ENCODE measurements at places on chromosomes 1 and 21.

DNA sequence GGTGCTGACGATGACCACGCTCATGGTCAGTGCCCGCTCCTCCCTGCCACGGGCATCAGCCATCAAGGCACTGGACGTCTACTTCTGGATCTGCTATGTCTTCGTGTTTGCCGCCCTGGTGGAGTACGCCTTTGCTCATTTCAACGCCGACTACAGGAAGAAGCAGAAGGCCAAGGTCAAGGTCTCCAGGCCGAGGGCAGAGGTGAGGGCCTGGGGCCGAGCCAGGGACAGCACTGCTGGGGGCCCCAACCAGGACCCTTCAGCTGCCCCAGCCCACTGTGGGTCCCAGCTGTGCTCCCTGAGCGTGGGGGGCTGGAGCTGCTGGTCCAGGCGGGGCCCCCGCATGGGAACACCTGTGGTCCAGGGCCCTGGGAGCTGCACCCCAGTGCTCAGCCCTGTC lies 10.4 kb downstream of the GABRD start:
- no peak for DNase-seq

DNA sequence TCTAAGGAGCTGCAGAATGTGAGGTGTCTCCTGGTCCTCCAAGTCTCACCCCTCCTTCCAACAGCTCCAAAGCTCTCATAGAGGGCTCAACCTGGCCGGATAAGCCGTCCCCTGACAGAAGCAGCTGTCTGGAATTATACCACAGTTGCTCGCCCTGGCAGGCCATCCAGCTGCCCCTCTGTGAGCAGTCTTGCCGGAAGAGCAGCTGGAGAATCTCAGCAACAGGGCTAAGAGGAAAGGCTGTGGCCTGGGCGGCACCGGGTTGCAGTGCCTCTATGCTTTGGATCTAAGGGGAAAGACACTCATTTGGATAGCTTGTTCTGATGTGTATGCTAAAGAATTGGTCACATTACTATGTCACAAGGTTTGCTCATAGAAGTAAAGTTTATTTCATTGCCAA lies 12.4 kb downstream of the TMCC2 start:
- DNase-seq = no peak

GRCh38 chr1:8455700-8456307 lies 137.9 kb downstream of the SLC45A1 start:
- DNase-seq = no peak

GRCh38 chr21:17727361-17727760 lies 91.8 kb downstream of the C21orf91 start:
- DNase-seq = no peak

DNA sequence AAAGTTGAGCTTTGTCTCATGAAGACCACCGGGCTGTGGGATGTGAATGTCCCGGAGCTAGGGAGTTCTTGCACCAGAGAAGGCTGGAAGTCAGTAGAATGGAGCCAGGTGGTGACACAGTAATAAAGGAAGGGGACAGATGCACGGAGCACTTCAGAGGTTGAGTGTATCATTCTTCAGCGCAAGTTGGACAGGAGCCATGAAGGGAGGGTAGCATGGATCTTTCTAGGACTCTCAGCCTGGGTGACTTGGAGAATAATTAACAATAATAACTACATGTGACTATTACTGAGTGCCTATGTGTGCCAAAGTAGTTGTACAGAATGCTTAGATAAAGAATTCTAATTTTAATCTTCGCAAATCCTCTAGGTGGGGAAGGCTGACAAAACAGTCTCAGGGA lies 258.7 kb upstream of the AJAP1 start:
- DNase-seq = no peak

GRCh38 chr21:15986277-15986676 lies 256.5 kb downstream of the USP25 start:
- DNase-seq = peak; percentile 48

DNA sequence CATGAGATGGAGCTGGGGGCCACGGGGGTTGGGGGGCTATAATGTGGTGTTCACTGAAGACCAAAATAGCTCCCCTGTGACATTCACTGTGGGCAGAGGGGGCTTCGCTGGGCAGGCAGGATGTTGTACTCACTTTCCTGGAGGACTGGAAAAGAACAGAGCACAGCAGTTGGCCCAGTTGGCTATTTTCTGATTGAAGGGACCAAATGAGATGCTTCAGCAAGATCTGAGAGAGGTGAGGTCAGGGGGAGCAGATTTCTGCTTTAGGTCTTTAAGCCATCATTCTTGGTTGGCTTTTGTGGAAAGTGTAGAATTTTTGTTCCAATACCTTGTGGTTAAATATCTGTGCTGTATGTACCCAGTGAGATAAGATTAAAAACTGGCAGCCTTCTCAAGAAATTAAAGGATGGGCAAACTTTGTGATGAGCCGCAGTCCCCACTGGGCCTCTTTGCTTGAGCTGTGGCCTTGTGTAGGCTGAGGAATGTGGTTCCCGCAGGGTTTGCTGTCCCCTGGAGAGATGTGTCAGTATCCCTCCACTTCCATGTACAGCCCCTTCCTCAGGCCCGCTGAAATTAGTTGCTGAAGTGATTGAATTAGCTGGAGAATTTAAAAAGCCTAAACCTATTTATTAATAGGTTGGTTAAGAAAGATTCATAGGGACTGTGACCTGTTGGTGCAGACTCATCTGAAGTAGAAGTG lies 80.7 kb downstream of the ATP5PO start:
- no peak for DNase-seq

GRCh38 chr1:111907321-111907720 lies 82.1 kb downstream of the KCND3 start:
- DNase-seq = no peak

GRCh38 chr1:59814180-59814900 lies 409 bp upstream of the HOOK1 start:
- DNase-seq = peak; percentile 99

DNA sequence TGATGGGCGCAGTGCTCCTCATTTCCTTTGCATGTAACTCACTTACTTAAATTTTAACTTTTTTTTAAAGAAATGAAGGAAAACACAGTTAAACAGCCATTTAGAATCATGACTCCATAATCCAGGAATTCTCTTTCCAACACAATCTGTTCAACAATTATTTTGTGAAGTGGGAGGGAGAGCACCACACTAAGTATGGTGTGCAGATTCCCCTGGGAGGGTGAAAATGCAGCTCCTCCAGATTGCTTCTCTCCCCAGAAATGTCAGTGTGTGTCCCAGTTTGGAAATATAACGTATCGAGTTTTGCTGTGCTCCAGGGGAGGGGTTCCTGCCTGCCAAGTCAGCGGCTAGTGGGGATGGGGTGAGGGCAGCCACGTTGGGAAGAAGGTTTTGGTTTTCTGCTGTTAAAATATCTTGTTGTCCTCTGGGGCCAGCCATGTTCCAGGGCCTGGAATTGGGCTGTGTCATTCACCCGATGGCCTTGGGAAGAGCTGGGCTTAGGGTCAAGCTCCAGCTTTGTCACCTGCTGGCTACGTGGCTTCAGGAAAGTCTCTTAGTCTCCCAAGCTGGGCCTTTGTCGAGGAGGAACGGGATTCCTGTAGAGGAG lies 17.3 kb upstream of the DISP3 start:
- DNase-seq = no peak

- no peak for DNase-seq
Observed at GRCh38 chr1:33183306-33183705, 1.5 kb upstream of the TRIM62 start.

- DNase-seq = no peak
Observed at GRCh38 chr1:202286622-202287097, 55.1 kb downstream of the UBE2T start.

DNA sequence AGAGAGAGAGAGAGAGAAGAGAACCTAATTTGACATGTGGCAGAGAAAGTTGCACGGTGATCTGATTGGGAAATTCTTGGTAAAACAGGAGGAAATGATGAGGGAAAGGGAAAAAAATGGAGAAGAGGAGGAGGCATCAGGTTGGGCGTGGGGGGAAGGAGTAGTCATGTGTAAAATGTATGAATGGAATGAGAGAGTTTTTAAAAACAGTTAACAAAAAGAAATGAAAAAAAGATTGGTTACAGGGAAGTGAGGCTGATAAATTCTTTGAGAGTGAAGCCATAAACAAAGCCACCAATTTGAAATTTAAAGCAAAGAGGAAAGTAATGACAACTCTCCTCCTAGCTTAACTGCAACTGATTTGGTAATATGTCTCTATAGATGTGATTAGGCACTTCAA lies 409.2 kb downstream of the USH2A start:
- DNase-seq = no peak

DNA sequence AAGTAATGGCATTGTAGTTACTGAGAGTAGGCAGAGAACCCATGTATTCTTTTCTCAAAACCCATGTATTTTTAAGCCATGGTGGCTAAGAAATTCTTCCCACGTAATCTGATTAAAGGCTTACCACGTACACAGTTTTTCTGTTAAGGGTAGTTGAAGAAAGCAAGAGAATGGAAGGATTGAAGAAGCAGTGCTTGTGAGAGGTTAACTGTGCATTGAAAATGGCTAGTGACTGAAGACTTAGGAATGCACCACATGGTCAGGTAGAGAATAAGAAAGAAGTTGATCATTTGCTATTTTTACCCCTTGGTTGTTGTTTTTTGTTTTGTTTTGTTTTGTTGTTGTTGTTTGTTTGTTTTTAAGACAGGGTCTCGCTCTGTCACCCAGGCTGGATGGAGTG lies 178.9 kb upstream of the SNX7 start:
- no peak for DNase-seq

- DNase-seq = no peak
Observed at GRCh38 chr1:237431448-237431847, 389.5 kb downstream of the RYR2 start.

DNA sequence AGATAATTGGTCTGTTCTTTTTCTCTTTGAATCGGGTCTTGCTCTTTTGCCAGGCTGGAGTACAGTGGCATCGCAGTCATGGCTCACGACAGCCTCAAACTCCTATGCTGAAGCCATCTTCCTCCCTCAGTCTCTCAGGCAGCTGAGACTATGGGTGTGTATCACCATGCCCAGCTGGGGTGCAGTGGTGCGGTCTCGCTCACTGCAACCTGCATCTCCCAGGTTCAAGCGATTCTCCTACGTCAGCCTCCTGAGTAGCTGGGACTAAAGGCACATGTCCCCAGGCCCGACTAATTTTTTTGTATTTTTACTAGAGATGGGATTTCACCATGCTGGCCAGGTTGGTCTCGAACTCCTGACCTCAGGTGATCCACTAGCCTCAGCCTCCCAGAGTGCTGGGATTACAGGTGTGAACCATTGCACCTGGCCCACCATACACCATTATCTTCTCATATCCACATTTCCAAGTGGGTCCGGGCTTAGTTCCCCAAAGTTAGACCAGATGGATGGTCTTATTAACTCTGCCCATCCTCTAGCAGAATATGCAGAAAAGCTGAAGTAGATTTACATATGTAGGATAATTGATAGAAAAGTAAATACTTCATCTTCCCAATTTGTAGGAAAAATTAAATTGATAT lies 13.1 kb downstream of the CCDC17 start:
- DNase-seq = no peak

- no peak for DNase-seq
Observed at GRCh38 chr1:222099746-222100145, 357.9 kb upstream of the DUSP10 start.

DNA sequence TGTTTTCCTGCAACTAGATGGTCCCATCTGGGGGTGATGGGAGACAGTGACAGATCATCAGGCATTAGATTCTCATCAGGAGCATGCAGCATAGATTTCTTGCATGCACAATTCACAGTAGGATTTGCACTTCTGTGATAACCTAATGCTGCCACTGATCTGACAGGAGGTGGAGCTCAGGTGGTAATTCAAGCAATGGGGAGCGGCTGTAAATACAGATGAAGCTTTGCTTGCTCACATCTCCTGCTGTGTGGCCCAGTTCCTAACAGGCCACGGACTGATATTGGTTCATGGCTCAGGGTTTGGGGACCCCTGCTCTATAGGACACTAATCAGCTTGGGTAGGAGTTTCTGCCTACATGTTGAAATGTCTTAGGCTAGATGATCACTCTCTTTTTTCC lies 320.0 kb downstream of the PRDM2 start:
- DNase-seq = no peak

GRCh38 chr1:45840704-45841103 lies 37.3 kb downstream of the MAST2 start:
- DNase-seq = no peak

DNA sequence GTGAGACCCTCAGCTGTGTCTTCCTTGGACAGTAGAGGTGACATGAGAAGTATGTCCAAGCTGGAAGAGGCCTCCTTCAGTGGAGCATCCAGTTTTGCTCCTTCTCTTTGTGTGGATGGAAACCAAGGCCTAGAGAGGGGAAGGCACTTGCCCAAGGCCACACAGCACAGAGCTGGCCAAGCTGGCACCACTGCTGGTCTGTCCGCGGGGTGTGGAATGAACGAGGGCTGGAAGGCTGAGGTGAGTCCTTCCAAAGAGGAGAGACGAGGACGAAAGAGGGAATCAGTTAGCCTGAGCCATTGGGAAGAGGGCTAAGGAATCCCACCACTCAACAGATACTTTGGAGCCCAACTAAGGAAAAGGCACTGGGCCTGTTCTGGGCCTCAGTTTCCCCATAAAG lies 27.8 kb upstream of the SELENON start:
- no peak for DNase-seq

DNA sequence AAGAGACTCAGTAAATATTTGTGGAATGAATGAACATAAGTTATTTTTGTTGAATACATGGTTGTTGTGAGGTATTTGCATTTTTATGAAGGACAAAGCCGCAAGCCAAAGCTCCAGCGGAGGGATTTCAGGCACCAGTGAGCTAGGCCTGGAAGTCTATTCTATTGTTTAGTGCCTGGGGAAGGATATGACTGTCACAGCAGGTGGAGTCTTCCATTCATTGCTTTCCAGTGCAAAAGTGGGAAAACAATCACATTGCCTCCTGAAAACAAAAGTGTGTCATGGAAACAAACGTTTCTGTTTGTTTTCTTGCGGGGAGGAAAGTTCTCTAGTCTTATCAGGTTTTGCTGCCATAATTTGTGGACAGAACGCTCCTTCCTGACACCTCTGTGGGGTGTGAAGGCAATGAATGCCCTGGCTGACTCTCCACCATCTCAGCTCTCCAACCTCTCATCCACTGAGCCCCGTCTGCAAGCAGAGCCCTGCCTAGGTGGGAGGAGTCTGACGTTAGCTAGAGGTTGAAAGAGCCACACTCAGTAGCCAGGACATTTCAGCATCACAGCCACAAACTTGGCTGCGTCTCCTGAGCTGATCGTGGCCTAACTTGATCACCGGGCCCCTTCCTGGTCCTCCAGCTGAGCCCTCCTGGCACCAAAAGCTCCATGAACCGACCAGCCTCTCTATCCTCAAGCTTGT lies 739.1 kb downstream of the MATN1 start:
- DNase-seq = no peak

GRCh38 chr21:45333583-45334121 lies 46.0 kb upstream of the POFUT2 start:
- DNase-seq = no peak

GRCh38 chr1:154808261-154808908 lies 61.7 kb downstream of the KCNN3 start:
- DNase-seq = no peak

DNA sequence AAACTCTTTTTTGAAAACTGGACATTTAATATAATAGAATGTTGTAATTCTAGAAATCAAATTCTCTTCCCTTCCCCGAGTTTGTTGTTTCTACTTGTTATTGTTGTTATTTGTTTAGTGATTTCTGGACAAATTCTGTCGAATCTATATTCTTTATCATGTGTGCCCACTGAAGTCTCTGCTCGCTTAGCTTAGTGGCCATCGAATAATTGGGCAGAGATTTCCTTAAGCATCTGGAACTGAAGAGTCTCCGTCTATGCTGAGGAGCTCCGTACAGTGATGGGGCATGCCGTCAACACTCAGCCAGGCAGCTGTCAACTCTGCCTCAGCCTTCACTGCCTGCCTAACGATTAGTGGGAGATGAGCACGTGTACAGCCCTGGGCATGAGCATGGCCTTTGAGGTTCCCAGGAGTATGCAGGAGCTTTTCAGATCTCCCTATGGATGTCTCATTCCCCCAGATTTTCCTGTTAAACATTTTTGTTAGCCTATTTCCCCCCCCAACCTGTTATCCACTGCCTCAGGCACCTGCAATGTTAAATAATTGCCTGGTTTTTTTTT lies 66.8 kb downstream of the SLX9 start:
- DNase-seq = no peak

Measured in HEK293T (cell line).